ENCODE measurements at places on chromosomes 7 and 10.
A peak's percentile ranks its signal among the peaks of the same experiment; 100 is the strongest.

DNA sequence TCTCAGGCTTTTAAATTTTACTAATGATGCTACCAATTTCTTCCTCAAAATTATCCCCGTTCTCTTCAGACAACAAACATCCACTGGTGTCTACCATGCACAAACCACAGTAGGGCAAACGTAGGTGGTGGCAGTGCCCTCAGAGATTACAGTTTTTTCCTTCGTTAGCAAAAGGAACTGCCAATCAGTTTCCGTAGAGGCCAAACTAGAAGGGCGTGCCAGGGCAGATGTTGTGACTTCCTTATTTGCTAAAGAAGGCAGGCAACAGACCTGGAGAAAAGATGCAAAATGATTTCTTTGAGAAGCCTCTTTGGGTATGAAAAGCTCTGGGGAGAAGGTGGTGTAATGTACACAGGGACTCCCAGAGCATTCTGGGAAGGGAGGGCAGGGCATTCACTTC, 7.6 kb upstream of the FAM180A start:
- no peak for DNase-seq

- no peak for DNase-seq
Observed at GRCh38 chr7:90582164-90582563, 14.0 kb upstream of the CDK14 start.

DNA sequence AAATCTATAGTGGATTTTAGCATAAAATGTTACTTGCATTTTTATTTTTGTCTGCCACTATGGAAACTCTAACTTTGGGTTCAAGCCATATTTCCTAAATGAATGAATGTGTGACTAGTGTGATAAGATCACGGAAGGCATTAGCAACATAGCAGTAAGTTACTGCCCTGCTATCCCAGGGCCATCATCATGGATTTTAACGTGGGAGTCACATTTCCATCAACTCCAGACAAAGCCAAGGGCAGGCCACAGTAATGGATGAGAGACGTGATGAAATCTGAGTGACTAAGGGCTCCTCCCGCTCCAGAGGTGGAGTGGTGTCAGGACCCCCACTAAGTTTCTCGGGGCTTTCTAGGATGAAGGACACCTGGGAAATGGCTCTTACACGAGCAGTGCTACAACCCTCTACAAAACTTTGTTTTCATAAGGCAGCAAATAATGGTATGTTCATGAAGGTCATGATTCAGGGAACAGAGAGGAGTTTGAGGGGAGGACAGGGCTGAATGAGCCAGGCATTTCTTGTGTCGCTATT, 34.3 kb downstream of the C10orf120 start:
- DNase-seq: no peak

DNA sequence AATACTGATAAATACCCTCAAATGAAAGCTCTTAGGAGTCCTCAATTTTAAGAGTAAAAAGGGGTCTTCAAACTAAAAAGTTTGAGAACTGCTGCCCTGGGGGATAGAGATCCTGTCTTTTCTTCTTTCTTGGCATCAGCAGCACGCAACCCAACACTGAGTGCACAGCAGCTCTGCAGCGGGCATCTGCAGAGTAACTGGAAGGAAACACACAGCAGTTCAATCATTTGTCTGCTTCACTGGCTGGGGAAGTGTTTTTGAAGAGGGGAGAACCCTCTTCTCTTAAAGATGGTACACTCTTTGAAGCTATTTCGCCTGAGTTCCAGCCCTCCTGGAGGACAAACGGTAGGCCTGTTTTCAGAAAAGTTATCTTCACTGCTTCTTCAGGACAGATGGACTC, 193.6 kb downstream of the FGFR2 start:
- no peak for DNase-seq

DNA sequence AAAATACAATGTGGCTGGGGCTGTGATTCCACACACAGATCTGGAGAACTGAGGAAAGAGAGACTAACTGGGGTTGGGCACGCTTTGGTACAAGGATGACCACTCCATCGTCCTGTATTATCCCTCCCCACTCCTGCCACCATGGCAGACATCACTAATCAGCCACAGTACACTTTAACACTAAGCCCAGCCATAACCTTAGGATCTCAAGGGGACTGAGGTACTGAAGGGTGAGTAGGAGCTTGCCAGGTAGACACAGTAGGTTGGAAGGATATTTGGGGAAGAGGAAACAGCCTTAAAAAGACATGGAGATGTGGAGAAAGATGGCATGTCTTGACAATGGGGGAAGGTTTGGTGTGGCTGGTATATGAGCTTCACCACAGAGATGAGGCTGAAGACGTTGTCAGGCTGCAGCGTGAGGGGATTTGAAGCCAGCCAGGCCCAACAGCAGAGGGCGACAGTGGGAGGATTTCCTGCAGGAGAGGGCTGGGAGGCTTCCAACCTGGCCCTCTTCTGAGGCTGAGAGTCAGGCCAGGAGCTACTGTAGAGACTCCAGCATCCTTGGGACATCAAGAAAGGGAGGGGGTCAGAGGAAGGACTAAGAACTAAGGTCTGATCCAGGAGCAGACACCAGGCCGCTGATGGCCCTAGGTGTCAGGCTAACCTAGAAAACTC, 58.6 kb upstream of the COL13A1 start:
- DNase-seq: no peak

- no peak for DNase-seq
Observed at GRCh38 chr7:17247357-17247756, 51.1 kb upstream of the AHR start.

DNA sequence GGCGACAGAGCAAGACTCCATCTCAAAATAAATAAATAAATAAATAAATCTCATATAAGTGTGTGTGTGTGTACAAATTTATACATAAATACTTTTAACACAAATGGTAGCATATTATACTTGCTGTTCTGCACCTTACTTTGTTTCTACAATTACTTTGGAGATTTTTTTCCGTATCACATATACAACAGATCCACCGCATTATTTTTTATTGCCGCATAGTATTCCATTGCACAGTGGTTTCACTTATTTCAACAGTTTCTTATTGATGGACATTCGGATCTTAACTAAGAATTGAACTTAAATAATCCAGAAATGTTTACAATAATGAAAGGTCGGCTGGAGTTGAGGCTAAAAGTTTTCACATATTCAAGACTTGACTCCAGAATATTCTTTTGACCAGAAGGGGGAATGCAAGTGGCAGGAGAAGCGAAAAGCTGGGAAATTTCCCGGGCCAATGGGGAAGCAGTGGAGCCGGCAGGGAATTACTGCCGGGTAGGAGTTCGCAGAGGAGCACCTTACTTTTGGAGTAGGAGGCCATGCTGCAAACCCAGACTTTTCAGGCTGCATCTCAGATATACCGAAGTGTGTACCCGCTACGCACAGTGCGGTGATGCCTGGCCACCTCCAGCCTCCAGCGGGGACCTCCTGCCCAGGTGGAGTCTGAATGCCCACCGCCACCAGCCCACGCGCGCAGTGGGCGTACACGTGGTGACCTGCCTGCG, 415 bp upstream of the CNNM1 start:
- DNase-seq: no peak

- DNase-seq: no peak
Observed at GRCh38 chr10:127462643-127463295, 86.3 kb upstream of the NPS start.

DNA sequence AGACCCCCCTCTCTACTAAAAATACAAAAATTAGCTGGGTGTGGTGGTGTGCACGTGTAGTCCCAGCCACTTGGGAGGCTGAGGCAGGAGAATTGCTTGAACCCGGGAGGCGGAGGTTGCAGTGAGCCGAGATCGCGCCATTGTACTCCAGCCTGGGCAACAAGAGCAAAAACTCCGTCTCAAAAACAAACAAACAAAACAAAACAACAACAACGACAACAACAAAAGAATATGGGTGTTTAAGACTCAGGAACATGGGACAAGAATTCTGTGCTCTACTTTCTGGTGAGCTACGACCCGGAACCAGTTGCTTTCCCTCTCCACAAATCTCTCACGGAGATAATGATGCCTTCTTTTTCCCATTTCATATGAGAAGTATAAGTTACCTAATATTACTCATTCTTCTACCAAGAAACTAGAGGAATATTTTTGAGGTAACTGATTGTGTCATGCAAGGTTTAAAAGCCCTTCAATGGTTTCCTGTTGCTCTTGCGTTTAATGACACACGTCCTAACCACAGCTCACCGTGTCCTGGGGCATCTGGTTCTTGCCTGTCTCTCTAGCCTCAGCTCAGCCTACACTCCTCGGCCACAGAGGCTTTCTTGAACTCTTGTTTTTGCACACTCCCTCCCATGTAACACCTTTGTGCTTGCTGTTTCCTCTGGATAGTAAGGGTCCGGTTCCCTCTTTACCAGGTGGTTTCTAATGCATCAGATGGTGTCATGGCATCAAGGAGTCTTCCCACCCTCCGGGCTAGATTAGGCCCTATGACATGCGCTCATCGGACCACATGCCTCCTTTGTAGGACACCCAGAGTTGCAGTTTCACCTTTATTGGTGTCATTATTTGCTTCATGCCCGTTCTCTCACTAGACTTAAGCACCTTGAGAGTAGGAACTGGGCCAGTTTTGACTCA, 67.5 kb downstream of the PFKFB3 start:
- DNase-seq: peak; percentile 79

GRCh38 chr10:21503542-21503941, 21.9 kb downstream of the SKIDA1 start:
- DNase-seq: no peak

GRCh38 chr10:25162391-25162790, 12.4 kb upstream of the GPR158 start:
- no peak for DNase-seq

DNA sequence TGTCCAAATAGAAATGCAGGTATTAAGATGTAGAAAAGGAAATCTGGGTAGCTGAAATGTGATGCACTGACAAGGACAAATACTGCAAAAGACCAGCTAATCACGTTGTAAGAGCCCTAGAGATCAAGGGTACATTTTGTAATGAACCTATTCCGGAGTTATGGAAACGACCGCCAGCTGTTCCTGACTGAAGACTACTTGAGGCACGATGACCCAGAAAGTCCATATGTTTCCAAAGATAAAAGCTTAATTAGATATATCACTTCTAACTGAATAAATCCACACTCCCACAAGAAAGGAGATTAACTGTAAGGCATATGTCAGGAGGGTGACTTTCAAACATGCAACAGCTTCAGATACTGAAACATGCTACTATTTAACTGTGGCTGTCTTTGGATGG, 253.5 kb downstream of the NSUN6 start:
- no peak for DNase-seq

GRCh38 chr7:69738396-69738951, 140.2 kb downstream of the AUTS2 start:
- no peak for DNase-seq

GRCh38 chr7:121604627-121605316, 208.7 kb upstream of the FAM3C start:
- DNase-seq: no peak

- DNase-seq: no peak
Observed at GRCh38 chr7:151403764-151404163, 6.1 kb downstream of the WDR86 start.

DNA sequence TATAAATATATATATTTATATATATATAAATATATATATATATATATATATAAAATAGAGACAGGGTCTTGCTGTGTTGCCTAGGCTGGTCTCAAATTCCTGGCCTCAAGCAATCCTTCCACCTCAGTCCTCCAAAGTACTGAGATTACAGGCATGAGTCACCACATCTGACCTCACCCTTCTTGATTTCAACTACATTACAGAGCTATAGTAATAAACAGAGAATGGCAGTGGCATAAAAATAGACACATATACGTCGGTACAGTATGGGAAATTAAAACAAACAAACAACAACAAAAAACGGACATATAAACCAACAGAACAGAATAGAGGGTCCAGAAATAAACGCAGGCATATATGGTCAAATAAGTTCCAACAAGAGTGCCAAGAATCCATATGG, 77.6 kb upstream of the PPP1R3A start:
- no peak for DNase-seq

- no peak for DNase-seq
Observed at GRCh38 chr10:21327289-21327993, 198.0 kb downstream of the SKIDA1 start.

GRCh38 chr10:26854524-26854923, 6.2 kb downstream of the ABI1 start:
- DNase-seq: no peak

GRCh38 chr10:97961945-97962344, 68.5 kb downstream of the CRTAC1 start:
- no peak for DNase-seq

DNA sequence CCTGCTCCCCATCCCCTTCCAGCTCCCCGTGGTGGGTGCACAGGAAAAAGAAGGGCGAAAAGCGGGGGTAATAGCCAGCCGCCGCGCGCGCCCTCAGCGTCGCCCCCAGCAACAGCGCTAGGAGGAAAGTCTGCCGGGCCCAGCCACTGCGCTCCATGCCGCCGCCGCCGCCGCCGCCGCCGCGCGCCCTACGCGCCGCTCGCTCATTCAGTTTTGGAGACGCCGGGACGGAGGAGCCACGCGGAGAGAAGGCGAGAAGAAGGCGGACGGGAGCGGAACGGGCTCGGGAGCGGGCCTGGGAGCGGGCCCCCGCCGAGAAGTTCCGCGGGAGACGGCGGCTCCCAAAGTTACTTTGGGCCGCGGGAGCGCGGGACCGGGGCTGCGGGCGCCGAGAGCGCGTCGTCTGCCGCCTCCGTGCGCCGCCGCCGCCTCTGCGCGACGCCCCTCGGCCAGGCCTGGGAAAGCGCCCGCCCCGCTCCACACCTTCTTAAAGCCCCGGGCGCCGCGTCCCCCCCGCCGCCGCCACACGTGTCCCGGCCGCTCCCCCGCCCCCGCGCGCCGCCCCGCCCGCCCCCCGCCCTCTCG, at the start of gene RELN:
TSS of gene RELN (minus strand) at position 459 of the 585 bp plus-strand sequence. CDS start at position 157, 302 bp downstream.
- DNase-seq: no peak

DNA sequence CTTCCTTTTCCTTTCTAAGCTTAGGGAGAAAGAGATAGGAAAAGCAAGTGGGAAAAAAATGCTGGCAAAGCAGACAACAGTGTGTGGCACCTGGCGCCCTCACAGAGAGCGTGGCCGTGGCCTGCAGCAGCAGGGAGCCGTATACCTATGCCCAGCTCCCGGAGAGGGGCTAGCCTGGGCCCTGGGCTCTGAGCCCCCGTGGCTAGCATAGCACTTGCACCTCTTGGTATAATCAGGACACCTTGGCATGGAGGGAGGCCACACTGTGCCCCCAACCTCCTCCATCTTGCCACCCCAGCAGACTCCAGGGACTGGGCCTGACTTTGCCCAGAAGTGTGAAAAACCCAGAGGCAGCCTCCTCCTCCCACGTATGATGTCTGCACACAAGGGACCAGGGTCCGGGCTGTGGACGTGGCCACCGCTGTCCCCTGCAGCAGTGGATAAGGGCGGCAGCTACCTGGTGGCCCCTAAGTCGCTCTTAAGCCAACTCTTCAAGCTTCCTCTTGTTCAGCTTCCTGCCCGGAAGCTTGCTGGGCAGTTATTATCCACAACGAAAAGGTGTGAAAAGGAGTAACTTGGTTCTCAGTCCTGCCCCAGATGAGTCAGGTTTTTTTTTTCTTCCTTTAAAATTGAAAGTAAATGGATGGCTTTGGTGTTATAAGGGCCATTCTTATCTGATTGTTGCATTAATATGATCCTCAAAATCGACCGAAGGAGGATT, 249.1 kb upstream of the PITRM1 start:
- no peak for DNase-seq

All from CD4-positive, alpha-beta T cell treated with Interleukin-6 for 4 hours (primary cell).